Activated CD4-positive, alpha-beta T cell treated with anti-CD3 and anti-CD28 coated beads, Interleukin-2, amount 50 U/mL, for 4 hours (primary cell): ENCODE measurements at places on chromosomes 11 and 22.

GRCh38 chr11:92510591-92510990 lies 286.0 kb downstream of the FAT3 start:
- no peak for DNase-seq

DNA sequence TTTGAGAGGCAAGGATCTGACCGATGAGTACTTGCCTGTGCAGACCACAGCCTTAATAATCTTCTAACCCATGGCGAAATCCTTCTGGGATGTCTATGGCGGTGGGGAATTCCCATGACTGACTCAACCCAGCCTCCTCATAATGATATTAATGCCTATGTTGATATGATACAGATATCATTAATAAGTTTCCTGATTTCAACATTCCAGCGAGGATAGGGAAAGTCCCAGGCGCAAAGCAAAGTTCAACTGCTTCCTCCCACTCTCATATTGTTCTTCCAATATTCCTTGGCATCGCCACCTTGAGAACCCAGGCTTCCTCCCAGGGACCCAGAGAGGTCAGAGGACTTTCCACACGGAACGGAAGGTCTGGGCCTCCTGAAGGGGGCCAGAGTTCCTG lies 110.3 kb upstream of the TMEM45B start:
- no peak for DNase-seq

- no peak for DNase-seq
Measured at GRCh38 chr11:68331338-68331947, 19.1 kb downstream of the LRP5 start.

- DNase-seq: no peak
Measured at GRCh38 chr11:69233744-69234570, 60.0 kb upstream of the MYEOV start.

DNA sequence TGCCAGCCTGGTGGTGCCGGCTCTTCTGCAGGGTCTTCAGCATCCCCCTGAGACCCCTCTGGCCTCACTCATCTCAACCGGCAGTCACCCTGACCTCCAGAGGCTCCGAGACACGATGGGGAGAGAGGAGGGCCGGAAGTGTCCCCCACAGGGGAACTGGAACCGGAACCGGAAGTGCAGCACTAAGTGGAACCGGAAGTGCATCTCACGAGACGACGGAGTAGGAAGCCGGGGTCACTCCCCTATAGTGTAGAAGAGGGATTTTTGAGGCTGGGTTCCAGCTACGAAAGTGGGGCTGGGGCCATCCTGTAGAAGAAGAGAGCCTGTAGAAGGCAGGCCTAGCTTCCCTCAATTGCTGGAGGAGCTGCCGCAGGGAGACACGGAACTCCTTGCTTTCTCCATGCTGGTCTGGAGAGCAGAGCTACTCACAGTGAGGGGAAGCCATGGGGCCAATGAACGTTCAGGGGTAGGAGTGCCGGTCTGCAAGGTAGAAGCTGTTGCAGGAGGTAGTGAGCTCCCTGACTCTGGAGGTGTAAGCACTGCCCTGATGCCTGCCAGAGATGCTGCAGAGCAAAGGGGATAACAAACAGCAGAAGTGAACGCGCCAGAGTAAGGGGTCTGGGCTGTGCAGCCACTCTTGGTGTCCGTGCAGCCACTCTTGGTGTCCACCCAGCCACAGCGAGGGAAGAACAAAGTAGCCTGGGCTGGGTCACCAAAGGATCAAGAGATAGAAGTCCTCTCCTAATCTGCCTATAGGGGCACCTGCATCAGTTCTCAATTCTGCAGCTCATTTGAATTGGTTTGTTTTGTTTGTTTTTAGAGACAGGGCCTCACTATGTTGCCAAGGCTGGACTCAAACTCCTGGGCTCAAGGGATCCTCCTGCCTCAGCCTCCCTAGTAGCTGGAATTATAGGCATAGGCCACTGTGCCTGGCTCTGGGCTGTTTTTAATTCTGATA lies 21.9 kb downstream of the SCUBE1 start:
- no peak for DNase-seq

- no peak for DNase-seq
Measured at GRCh38 chr22:32617271-32617670, 142.7 kb downstream of the FBXO7 start.

DNA sequence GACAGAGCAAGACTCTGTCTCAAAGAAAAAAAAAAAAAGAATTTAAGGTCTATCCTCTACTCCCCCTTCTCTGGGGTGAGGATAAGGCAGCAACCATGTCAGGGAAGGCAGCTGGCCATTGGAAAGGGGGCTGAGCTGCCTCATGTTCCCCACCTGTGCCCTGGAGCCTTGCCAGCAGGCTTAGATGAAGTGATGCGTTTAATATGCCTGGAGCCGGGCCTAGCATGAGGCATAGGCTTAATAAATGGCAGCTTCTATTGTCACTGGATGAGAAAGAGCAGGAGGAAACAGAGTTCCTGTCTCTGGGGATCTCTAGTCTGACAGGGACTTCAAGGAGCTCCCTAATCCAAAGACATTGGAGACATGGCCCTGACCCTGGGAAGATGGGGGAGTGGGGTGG lies 3.2 kb upstream of the KCNE3 start:
- DNase-seq: no peak

- no peak for DNase-seq
Measured at GRCh38 chr11:74777877-74778276, 29.2 kb downstream of the RNF169 start.

GRCh38 chr22:29838599-29838956 lies 504 bp upstream of the ASCC2 start:
- DNase-seq: no peak

DNA sequence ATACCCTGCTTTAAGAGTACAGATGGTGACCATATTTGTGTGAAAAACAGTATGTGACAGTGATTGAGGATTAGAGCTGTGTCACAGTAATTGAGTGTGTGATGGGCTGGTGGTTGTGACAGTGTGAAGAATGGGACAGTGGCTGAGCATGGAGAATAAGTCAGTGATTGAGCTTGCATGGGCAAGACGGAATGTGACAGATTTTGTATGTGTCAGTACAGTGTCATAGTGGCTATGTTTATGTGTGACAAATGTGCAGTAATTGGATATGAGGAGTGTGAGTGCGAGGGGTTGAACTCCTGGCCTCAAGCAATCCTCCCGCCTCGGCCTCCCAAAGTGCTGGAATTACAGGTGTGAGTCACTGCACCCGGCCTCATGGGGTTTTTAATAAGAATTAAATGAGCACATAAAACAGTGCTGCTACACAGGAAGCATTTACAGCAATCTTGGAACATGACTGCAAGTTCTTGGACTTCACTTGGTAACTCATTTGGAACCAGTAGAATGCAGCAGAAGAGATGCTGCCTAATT lies 583 bp upstream of the RRAS2 start:
- DNase-seq: no peak

DNA sequence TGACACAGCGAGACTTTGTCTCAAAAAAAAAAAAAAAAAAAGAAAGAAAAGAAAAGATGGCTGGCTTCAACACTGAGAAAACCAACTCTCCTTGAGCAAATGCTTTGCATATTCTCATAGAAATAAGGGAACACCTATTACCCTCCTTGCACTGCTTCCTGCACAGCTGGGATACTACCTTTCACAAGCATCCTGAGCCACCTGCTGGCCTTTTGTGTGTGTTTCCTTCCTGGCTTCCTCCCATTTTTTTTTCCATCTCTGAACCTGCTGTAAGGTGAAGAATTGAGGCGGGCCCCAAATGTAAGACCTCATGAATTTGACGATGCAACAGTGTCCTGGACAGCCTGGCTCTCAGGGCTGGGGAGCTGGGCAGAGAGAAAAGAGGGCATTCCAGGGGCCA lies 1.9 kb upstream of the RFPL3 start:
- DNase-seq: no peak

DNA sequence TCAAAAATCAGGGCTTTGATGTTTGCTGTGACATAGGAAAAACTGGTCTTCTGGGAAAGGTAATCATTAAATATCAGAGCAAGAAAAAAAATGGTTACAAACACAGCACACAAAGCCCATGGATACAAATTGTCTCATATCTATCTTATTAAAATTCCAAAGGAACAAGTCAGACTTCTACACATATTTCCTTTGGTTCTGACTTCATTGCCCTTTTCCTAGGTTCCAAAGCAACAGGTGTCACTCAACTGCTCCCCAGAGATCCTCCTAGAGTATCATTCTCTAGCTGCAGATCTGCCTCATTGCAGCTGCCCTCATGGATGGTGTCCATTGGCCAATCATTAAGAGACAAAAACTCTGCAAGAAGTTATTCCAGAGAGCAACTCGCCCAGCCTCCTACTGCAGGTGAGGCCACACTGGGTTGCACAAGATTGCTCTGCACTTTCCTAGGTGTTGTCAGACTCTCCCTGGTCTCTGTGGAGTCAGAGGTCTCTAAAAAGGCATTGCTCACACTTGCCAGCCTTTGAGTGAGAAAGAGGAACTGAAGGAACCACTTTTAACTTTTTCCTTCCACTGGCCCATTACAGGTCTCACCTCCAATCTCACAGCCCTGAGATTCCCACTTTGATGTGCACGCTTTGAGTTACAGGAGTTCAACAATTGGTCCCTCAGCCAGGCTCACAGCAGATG lies 5.7 kb downstream of the DRICH1 start:
- DNase-seq: no peak

DNA sequence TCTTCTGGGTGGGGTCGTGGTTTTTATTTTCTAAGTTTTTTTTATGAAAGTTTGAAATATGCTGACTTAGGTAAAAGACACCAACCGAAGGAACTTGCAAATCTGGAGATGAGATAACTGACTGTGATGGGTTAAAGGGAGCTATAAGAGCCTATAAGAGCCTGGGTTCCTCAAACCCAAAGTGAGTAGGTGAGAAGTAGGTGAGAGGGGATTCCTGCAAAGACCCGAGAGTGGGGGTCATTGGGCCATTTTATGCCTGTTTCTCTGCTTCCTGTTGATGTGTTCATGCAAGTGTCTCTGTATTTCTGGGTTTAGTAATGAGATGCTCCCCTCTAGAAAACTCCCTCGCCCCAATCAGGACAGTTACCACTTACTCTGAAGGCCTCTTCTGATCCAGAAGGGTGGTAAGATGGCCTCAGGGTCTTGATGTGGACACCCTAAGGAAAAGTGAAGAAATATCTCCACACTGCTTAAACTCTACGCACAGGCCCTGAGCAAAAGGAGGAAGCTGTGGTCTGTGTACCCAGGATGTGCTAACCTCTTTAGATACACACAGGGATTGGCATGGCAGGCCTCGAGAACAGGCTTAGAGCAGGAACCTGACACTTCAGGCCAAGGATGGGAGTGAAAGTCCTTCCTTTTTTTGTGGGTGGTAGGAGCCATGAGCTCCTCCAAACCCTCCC lies 1.8 kb downstream of the FLI1 start:
- DNase-seq: no peak

DNA sequence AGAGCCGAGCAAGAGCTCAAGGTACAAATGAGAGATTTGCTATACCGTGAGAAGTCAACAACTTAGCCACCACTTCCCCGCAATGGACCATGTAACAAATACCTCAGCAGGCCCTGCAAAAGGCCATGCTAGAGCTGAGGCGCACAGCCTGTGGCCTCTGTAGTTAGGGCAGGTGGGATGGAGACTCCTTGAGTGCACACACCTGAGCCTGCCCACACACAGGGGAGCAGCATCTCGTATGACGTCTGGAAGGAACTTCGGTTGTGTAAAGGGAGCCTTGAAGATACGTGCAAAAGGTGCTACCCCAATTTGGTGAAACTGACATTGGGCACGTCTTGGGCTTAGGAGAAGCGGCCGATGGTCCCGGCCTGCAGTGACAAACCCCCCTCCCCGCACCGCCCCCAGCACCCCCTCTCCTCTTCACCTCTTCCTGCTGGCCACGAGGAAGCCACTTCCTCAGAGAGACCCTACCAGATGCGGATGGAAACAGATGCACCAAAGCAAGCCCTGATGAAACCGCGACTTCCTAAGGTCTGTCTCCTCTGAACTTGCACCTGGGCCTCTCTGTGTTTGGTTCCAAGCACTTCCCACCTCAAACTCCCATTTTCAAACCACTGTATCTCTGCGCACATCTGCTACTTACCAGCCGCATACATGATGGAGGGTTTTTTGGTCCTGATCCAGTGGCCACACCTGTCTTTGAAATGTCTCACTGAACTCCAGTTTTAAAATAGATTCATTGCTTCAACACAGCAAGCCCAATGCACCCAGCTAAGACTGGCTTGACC lies 10.6 kb downstream of the CDPF1 start:
- DNase-seq: no peak

GRCh38 chr22:17451316-17451715 lies 82.1 kb downstream of the CECR2 start:
- no peak for DNase-seq

DNA sequence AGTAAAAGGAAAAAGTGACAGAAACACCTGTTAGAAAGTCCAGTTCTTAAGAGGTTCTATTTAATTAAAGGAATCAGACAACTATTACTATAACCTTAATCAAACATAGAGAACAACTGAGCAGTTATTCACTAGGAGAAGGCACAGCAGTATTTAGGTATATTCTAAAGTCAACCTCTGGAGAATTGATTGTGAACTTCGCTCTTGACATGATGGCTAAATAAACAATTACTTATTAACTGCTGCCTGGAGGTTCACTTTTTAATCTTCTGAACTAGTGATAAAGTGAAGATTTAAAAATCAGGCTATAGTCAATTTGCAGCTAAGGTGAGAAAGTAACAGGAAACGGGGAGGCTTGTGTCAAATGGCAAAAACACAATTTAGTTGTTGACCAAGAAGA lies 557.3 kb downstream of the FAM181B start:
- no peak for DNase-seq

DNA sequence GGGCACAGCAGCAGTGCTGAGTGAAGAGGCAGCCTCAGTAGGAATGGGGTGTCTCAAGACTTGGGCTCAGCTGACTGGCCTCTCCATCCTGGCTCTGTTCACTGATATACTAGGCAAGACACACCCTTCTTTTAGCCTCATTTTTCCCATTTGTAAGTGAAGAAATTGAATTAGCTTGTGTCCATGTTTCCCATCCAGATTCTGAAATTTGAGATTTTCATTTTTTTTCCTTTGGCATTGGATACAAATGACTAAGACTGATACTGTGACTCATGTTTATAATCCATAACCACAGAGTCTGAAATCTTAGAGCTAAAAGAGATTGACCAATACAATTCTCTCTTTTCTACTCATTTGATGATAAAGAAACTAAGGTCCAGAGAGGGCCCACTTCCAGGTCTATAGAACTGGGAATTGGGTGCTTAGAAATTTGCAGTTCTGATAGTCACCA lies 110.9 kb downstream of the KCNC1 start:
- DNase-seq: no peak

GRCh38 chr11:94832604-94833235 lies 64.6 kb downstream of the AMOTL1 start:
- no peak for DNase-seq

- no peak for DNase-seq
Measured at GRCh38 chr11:98177925-98178324, 842.8 kb upstream of the CNTN5 start.
